ENCODE measurements at places on chromosomes 16 and 17.

- DNase-seq: peak; percentile 35
Observed at GRCh38 chr16:4272114-4272956, 488 bp downstream of the TFAP4 start.

GRCh38 chr17:38636054-38636453 is 30.3 kb upstream of the SRCIN1 start:
- DNase-seq: no peak

DNA sequence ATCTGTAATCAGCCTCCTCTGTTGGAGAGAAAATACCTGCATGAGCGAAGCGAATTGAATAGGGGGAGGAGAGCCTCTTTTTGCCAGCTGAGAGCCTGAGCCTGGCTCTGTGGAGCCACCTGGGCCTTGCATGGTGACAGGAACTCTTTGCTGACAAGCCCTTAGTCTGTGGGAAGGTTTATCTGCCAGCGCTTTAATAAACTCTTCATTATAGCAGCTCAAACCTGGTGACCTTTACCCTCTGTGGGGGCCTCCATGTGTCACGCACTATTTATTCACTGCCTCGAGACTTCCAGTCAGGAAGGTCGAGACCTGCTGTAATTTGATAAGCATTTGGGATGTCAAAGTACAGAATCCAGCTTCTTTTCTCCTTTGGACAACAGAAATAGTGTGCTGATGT is 282.6 kb downstream of the CBLN1 start:
- DNase-seq: no peak

DNA sequence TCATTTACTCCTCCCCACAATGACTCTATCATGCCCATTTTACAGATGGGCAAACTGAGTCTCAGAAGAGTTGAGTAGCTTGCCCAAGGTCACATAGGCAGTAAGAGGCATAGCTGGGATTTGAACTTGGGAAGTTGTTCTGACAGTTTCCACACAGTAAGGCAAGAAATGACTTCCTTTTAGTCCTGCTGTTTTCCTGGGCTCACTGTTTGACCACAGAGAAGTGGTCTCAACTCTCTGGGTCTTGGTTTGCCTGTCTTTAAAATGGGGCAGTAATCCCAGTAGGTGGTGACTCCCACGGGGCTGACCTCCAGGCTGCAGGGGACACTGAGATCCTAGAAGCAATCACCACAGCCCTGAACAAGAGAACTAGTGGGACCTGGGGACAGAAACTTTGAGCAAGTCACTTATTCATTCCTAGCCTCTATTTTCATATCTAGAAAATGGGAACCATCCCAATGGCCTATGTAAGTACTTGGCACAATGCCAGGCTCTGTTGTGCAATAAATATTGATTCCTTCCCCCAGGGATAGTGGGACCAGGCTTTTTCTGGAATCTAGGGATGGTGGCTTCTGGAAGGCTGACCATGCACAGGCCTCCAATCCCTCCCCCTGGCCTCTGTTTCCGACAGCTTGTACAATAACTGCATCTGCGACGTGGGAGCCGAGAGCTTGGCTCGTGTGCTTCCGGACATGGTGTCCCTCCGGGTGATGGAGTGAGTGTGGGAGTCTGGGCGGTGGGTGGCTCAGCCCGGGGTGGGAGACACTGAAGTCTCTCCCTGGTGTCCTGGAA is 20.5 kb downstream of the DEXI start:
- no peak for DNase-seq

DNA sequence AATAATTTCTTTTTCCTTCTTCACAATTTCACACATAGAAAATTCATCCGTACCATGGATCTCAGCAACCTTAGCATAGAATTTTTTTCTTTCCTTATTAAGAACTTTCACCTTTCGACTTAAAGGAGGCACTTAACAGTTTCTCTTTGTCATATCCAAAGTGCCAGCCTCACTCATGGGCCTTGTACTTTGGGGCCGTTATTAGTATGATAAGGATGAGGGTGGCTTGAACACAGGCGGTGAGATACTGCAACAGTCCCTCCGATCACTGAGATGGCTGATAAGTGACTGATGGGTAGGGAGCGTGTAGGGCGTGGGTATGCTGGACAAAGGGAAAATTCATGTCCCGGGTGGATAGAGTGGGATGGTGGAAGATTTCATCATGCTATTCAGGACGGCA is 85.3 kb downstream of the OR1D5 start:
- DNase-seq: no peak

GRCh38 chr17:48297825-48298224 is 132.2 kb downstream of the SKAP1 start:
- no peak for DNase-seq

DNA sequence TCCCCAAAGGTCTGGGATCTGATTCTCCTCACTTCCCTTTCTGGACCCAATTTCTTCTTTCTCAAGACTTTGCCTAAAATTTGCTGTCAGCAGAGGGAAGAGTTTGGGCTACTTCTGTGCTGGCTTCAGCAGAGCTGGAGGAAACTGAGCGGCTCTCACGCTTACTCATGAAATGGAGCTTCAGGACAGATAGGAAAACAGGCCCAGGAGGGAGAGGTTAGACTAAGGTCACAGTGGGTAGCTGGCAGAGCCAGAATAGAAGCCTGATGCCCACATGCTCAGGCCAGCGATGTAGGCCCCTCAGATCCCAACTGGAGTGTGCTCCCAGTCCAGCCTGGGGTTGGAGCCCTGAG is 593 bp downstream of the SLC38A7 start:
- DNase-seq: no peak

DNA sequence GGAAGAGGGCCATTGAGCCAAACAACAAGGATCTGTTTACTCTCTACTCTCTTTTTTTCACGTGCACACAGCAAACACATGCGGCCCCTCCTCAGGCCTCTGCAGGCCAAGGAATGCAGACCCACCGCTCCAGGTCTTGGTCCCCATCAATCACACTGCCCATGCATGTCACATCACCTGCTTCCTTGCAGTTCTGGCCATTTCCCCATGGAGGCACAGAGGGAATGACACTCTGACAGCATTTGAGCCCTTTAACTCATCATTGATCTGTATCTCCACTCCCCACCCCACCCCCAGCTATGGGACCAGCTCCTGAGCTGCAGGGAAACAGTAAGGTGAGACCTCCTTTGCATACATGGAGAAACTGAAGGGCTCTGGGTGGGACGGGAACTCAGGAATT is 45.9 kb upstream of the MEIOC start:
- no peak for DNase-seq

- DNase-seq: no peak
Observed at GRCh38 chr17:81166033-81166492, at the start of gene AATK. Gene AATK (minus strand): TSS chr17:81166221. CDS start chr17:81165992, 229 bp downstream.

DNA sequence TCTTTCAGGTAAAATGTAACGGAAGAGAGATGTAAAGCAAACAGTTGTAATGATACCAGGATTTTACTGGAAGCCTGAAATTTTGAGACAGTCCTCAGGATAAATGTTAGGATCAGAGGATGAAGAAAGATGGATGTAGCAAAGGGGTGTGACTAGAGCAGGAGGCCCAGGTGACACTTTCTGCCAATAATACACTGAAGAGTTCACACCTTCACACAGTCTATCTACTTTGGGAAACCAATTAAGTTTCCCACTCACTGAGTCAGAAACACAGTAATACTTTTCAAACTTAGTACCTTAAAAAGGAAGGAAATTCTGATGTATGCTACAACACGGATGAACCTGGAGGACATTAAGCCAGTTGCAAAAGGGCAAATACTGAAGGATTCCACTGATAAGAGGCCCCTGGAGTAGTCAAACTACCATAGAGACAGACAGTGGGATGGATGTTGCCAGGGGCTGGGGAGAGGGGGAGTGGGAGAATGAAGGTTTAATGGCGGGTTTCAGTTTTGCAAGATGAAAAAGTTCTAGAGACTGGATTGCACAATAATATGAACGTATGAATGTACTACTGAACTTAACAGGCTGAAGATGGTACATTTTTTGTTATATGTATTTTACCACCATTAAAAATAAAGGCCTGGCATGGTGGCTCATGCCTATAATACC is 62.3 kb downstream of the CYTH1 start:
- DNase-seq: no peak

- DNase-seq: peak; percentile 39
Observed at GRCh38 chr17:40025991-40026815, 11.0 kb downstream of the CSF3 start.

- no peak for DNase-seq
Observed at GRCh38 chr17:48623583-48623982, 2.6 kb downstream of the HOXB9 start.

DNA sequence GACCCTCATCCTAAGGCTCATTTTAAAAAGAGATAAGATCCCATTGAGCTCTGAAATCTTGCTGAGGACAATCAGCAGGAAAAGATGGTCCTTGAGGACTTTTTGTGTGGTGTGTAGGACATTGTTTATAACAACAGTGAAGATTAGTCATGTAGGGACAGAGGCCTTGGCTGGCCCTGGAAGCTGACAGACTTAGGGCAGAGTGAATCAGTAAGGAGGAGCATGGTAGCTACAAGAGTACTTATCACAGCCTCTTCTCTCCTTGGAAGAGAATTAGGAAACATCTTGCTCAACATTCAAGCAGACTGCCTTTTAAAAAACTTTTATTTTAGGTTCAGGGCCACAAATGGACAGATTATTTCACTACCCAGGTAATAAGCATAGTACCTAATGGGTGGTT is 665.9 kb upstream of the SALL1 start:
- DNase-seq: no peak

- peak; percentile 73 for DNase-seq
Observed at GRCh38 chr17:78774956-78775571, 7.0 kb downstream of the CYTH1 start.

- peak; percentile 52 for DNase-seq
Observed at GRCh38 chr16:53098526-53099317, 43.9 kb downstream of the CHD9 start.

DNA sequence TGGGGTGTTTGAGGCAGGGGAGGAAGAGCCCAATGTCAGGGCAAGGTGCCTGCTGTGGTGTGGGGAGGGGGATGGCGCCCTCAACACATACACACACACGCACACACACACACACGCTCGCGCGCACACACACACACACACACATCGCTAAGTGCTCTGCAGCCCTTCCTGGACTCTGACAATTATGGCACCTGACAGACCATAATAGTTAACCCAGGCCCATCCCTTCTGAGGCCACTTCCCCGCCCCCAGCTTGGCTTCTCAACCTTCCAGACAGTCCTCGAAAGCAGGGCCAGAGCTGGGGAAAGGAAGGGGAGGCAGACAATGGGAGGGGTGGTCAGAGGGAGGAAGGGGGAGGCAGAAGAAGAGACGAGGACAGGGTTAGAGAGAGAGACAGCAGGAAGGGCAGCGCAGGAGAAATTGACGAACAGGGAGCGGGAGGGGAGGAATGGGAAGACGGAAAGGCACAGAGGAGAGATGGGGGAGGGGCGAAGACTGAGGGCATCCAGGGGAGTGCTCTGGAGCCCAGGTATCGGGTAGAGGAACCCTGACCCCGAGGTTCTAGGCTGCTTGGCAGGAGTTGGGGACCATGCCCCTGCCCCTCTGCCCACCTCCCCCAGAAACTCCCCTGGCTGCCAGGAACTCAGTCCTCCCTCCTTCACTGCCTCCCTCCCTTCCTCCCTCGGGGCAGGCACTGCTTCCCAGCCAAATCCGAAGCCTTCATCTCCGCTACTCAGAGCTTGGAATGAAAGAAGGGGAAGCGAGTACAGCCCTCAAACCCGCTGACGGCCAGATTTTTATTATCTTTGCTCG is 4.0 kb downstream of the SRCIN1 start:
- no peak for DNase-seq

- DNase-seq: no peak
Observed at GRCh38 chr17:9342225-9342624, 233.4 kb downstream of the STX8 start.

GRCh38 chr16:56513972-56514371 is 5.9 kb downstream of the BBS2 start:
- peak; percentile 68 for DNase-seq

GRCh38 chr16:8660841-8661301 is 13.5 kb upstream of the ABAT start:
- DNase-seq: peak; percentile 62

DNA sequence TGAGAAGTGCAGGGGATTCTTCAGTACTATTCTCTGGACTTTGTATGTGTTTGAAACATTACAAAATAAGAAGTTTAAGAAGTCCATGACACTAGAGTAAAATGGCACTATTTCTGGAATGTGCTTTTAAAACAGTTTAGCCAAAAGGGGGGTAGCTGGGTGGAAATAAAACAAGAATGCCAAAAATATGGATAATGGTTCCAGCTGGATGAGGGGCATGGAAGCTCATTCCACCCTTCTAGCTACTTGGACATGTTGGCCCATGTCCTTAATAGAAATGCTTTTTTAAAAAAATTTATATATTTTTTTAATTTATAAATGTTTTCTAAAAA is 13.1 kb downstream of the ZC3H7A start:
- no peak for DNase-seq

DNA sequence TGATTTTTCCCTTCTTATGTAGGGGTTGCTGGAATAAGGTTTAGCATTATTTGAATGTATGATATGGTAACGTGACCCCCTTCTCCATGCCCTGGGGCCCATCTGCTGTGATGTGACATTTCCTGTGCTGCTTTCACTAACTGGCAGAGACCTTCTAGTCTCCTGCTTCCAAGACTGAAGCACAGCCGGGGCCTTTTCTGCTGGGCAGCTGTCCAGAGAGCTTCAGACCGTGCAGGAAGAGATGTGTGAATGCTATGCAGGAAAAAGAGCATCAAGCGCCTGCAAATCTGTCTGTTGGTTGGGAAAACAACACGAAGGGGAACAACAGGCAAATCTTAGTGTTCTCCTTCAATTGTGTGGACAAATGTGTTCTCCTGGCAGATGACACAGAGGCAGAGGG is 128.5 kb downstream of the SPACA3 start:
- DNase-seq: no peak

GRCh38 chr17:72307836-72308235 is 187.0 kb downstream of the SOX9 start:
- no peak for DNase-seq

DNA sequence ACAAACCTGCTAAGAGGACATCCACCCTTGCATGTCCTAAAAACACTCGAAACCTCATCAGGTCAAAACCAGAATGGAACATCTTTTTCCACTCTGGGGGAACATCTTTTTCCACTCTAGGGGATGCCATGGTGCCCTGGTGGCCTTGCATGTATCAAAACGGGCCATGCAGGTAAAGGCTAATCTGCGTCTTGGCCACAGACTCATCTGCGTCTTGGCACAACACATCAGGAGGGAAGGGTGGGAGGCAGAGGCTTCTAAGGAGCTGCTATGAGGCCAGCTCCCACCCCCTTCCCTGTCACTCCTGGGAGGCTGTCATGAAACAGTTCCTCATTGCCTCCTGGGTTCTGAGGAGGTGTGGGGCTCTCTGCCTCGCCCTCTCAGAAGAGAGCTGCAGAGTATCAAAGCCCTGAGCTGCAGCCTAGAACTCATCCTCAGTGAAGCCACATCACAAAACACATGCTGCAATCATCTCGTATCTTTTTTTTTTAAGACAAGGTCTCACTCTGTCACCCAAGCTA is 27.6 kb downstream of the PARN start:
- no peak for DNase-seq
